ENCODE measurements at places on chromosomes 2 and 18. TPM values are rescaled to one million over a fixed set of nuclear protein-coding genes. Genes with fewer than 3 reads are reported as not detected.

GRCh38 chr18:77146249-77147080 is 13.9 kb upstream of the MBP start:
- H3K27ac ChIP-seq: peak overlapping the region; percentile 20
- no peak for DNase-seq
- no peaks in the 10 kb centered on the region for H3K36me3 ChIP-seq
- no peaks in the 10 kb centered on the region for H3K27me3 ChIP-seq
- H3K4me3 ChIP-seq: no peak overlapping the region

- peak overlapping the region; percentile 81 for H3K27ac ChIP-seq
- H3K4me3 ChIP-seq: peak overlapping the region; percentile 35
- DNase-seq: no peak
- H3K36me3 ChIP-seq: no peaks in the 10 kb centered on the region
- H3K4me1 ChIP-seq: peaks cover 46% of the 10 kb centered on the region
- no peaks in the 10 kb centered on the region for H3K27me3 ChIP-seq
These were observed 39.8 kb upstream of the AAK1 start for GRCh38 chr2:69683170-69683971.

- H3K27ac ChIP-seq: no peak overlapping the region
- no peaks in the 10 kb centered on the region for H3K36me3 ChIP-seq
- no peaks in the 10 kb centered on the region for H3K27me3 ChIP-seq
These were observed 60.0 kb upstream of the SPTBN1 start for GRCh38 chr2:54396107-54396506.

DNA sequence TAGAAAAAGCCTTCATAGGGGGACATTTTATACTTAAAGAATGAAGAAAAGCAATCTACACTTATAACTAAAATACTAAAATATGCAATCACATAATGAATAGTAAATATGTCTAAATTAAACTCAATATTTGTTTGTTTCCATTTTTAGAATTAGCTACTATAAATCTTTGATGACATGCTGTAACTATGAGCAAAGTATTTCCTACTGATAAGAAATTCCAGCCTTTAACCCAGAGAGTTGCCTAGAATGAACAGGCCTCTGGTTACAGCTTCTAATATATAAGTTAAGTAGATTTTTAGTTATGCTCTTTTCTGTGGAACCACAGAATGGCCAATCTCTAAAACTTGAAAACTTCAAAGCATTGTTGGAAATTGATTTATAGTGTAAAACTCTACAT is 1465.6 kb upstream of the ZEB2 start:
- no peak for DNase-seq
- no peaks in the 10 kb centered on the region for H3K4me1 ChIP-seq
- no peaks in the 10 kb centered on the region for H3K27me3 ChIP-seq

GRCh38 chr18:47150824-47151366 is 595 bp upstream of the HDHD2 start:
- peaks cover 40% of the 10 kb centered on the region for H3K4me1 ChIP-seq
- peak overlapping the region; percentile 91 for H3K27ac ChIP-seq
- peak overlapping the region; percentile 93 for H3K4me3 ChIP-seq
- no peak for DNase-seq
- H3K36me3 ChIP-seq: peaks cover 34% of the 10 kb centered on the region

- no peak for DNase-seq
- H3K27me3 ChIP-seq: no peaks in the 10 kb centered on the region
- no peak overlapping the region for H3K4me3 ChIP-seq
- peaks cover 34% of the 10 kb centered on the region for H3K4me1 ChIP-seq
These were observed 30.3 kb downstream of the GYPC start for GRCh38 chr2:126686286-126686685.

DNA sequence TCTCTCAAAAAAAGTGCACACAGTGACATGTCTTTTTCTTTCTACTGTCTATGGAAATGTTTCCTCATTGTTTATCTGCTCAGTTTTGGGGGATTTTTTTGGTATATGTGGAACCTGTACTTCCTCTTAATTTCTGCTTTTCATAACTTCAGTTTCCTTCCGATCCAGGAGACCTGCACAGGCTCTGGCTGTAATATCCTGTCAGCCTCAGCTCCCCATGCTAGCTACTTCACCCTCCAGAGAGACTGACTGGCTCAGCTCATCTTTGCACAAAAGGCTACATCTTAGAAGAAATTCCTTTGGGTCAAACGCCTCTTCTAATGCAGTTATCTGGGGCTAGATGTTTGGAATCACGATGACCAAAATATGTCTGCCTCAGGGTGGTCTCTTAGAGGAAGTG is 378.4 kb downstream of the RND3 start:
- H3K36me3 ChIP-seq: no peaks in the 10 kb centered on the region
- no peak overlapping the region for H3K4me3 ChIP-seq
- H3K27ac ChIP-seq: no peak overlapping the region
- DNase-seq: no peak
- no peaks in the 10 kb centered on the region for H3K27me3 ChIP-seq
- H3K4me1 ChIP-seq: no peaks in the 10 kb centered on the region

- H3K4me1 ChIP-seq: no peaks in the 10 kb centered on the region
- no peak overlapping the region for H3K27ac ChIP-seq
- no peak for DNase-seq
- no peak overlapping the region for H3K4me3 ChIP-seq
These were observed 219.2 kb upstream of the UBE2E3 start for GRCh38 chr2:180761224-180761623.

DNA sequence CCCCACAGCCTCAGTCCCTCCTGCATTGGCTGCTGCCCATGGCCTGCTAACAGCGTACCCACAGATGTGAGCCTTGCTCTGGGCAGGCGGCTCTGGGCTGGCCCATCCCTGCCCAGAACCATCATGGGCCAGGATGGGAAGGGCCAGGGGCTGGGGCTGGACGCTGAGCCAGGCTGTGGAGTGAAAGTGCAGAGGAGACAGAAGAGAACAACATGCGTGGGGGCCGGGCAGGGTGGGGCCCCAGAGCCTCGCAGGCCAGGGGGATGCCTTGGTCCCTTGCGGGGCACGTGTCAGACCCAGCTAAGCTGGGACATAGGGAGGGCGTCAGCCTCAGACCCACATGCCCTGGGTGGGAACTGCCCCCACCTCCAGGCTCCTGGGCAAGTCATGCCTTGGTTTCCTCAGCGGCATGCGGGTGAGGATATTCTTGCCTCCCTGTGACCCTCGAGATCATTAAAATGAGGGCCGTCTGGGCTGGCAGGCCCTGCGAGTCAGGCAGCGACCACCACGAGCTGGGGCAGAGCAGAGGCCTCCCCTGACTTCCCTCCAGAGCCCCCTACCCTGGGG is 27.3 kb downstream of the GPC1 start:
- H3K27ac ChIP-seq: no peak overlapping the region
- H3K27me3 ChIP-seq: no peaks in the 10 kb centered on the region
- no peaks in the 10 kb centered on the region for H3K36me3 ChIP-seq
- no peak overlapping the region for H3K4me3 ChIP-seq
- H3K4me1 ChIP-seq: no peaks in the 10 kb centered on the region

DNA sequence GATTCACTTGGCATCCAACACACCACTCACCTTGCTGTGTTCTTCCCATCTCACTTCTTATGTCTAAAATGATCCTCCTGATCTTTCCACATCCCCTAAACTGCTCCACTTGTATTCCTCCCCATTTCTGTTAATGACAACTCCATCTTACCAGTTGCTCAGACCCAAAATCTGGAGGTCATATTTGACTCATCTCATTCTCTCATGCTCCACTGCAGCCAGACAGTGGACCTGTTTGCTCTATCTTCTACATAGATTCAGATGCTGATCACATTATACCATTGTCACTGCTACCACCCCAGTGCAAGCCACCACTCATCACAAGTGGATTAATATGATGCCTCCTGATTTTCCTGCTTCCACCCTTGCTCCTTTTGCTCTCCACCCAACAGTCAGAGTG is 7.9 kb upstream of the NABP1 start:
- H3K4me3 ChIP-seq: no peak overlapping the region
- no peaks in the 10 kb centered on the region for H3K36me3 ChIP-seq
- DNase-seq: no peak
- H3K27ac ChIP-seq: no peak overlapping the region

DNA sequence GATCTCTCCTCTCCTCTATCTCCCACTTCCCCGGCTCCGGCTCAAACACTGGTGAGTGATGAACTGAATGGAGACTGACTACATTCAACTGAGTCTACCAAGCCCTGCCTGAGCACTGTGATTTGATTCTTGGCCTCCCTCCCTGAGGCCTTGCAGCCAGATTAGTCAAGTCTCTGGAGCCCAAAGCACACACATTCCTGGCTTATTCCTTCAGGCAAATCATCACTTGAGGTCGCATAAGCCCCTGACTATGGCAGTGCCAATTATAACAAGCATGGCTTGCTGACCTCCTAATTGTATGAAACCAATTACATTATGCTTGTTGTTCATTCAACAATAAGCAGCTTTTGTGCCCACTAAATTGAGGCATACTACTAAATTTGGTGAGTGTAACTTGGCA is 34.6 kb downstream of the EFEMP1 start:
- no peak overlapping the region for H3K4me3 ChIP-seq
- H3K27ac ChIP-seq: no peak overlapping the region
- H3K27me3 ChIP-seq: peaks cover 3% of the 10 kb centered on the region
- no peaks in the 10 kb centered on the region for H3K4me1 ChIP-seq

- H3K27me3 ChIP-seq: no peaks in the 10 kb centered on the region
- H3K4me3 ChIP-seq: no peak overlapping the region
- DNase-seq: no peak
- H3K4me1 ChIP-seq: peaks cover 57% of the 10 kb centered on the region
- peaks cover 6% of the 10 kb centered on the region for H3K36me3 ChIP-seq
These were observed 250.9 kb downstream of the DSEL start for GRCh38 chr18:67265464-67266245.

GRCh38 chr2:2134037-2134436 is 197.0 kb downstream of the MYT1L start:
- H3K27me3 ChIP-seq: peaks cover 21% of the 10 kb centered on the region
- H3K36me3 ChIP-seq: no peaks in the 10 kb centered on the region
- no peak overlapping the region for H3K4me3 ChIP-seq
- H3K27ac ChIP-seq: no peak overlapping the region
- no peaks in the 10 kb centered on the region for H3K4me1 ChIP-seq

GRCh38 chr2:199101487-199101886 is 356.3 kb downstream of the SATB2 start:
- DNase-seq: no peak
- no peak overlapping the region for H3K27ac ChIP-seq
- no peak overlapping the region for H3K4me3 ChIP-seq
- no peaks in the 10 kb centered on the region for H3K36me3 ChIP-seq
- H3K27me3 ChIP-seq: no peaks in the 10 kb centered on the region

DNA sequence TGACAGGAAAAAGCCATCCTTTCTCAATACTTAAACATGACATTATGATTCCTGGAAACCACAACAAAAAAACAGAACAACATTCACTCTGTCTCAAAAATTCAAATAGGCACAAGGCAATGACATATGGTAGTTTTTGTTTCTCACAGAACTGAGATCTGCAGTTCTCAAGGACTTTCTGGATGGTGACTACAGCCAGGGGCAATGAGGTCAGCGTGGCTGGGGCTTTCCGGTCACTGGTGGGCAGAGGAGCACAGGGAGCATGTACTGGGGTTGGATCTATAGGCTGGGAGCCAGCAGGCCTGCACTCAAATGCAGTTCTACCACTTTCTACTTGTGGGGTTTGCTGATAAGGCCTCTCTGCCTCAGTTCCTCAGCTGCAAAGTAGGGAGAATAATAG is 72.0 kb downstream of the CTAGE1 start:
- no peak for DNase-seq
- H3K36me3 ChIP-seq: peaks cover 3% of the 10 kb centered on the region
- peaks cover 50% of the 10 kb centered on the region for H3K4me1 ChIP-seq
- H3K27me3 ChIP-seq: peaks cover 40% of the 10 kb centered on the region
- peak overlapping the region; percentile 65 for H3K27ac ChIP-seq

DNA sequence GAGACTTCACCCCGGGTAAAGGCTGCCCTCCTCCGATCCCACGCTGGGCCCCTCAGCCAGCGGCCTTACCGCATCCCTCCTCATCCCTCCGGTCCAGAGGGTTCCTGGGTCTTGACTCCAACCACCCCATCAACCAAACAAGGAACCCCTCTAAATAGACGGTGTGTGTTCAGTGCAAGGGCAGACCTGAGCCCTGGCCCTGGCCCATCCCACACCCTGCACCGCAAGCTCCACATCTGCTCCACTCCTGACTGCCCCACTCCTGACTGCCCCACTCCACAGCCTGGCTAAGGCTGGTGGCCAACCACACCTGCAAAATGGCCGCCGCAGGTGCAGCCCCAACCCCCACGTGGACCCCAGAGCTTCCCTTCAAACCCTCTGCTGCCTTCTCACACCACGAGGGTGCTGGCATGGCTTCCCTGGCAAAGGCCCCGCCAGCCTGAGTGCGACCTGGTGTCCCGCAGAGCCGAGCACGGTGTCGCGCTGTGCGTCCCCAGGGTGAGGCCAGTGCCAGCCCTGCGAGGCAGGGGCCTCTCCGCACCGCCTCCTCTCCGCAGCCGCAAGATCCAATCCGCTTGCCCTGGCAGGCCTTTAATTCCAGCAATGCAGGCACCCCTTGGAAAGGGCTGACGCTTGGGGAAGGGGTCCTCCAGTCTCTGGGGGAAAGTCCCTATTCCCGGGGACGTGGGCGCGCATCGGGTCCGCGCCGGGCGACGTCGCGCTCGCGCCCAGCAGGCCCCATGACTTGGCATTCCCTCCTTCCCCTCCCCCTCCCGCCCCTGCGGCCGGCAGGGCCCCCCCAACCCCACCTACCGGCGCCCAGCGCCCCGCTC is 1.5 kb downstream of the KIF1A start:
- peak overlapping the region; percentile 12 for H3K27ac ChIP-seq
- peaks cover 37% of the 10 kb centered on the region for H3K27me3 ChIP-seq
- DNase-seq: no peak
- H3K4me1 ChIP-seq: peaks cover 6% of the 10 kb centered on the region
- peak overlapping the region; percentile 15 for H3K4me3 ChIP-seq

- no peak overlapping the region for H3K4me3 ChIP-seq
- H3K36me3 ChIP-seq: peaks cover under 1% of the 10 kb centered on the region
- H3K27me3 ChIP-seq: no peaks in the 10 kb centered on the region
- H3K4me1 ChIP-seq: peaks cover 34% of the 10 kb centered on the region
These were observed 37.8 kb downstream of the MAL start for GRCh38 chr2:95063086-95063958.

GRCh38 chr2:241750076-241750840 is 15.8 kb downstream of the D2HGDH start:
- DNase-seq: no peak
- no peaks in the 10 kb centered on the region for H3K4me1 ChIP-seq
- H3K27ac ChIP-seq: no peak overlapping the region
- H3K27me3 ChIP-seq: no peaks in the 10 kb centered on the region
- H3K4me3 ChIP-seq: no peak overlapping the region

Gene GMCL1
- total RNA-seq: 16.1 TPM

Gene CYS1
- total RNA-seq: not detected

Gene GPR45
- not detected for total RNA-seq

Gene KCTD18
- total RNA-seq: 17.7 TPM

Gene KIF1A
- 8.2 TPM for total RNA-seq

Gene CKAP2L
- total RNA-seq: 24.3 TPM

Gene KDSR
- 50.5 TPM for total RNA-seq

Gene HOXD13
- total RNA-seq: not detected

Gene RGPD4
- total RNA-seq: 0.64 TPM

Measured in activated naive CD8-positive, alpha-beta T cell treated with anti-CD3 and anti-CD28 coated beads for 36 hours (primary cell).